ENCODE measurements at places on chromosomes 1 and 21.

- no peak for DNase-seq
Observed at GRCh38 chr1:111756124-111756513, 418 bp downstream of the DDX20 start.

DNA sequence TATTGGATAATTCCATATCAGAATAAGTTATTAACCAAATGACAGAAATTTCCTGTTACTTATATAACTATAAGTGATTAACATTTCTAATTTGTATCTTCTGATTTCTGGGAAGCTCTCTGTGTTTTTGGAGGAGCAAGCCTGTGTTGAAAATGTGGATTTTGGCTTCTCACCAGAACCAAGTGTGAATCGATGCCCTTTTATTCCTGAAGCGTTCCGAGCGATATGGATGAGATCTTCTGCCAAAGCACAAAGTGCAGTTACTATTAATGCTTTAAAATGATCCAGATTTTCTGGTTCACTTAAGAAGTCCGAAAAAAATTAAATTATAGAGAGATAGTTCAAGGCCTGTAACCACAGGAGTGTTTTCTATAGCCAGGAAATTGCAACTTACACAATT is 22.8 kb downstream of the ALG14 start:
- no peak for DNase-seq

- no peak for DNase-seq
Observed at GRCh38 chr1:2504225-2504948, 22.0 kb downstream of the PANK4 start.

- no peak for DNase-seq
Observed at GRCh38 chr1:81827942-81828341, 27.2 kb downstream of the ADGRL2 start.

DNA sequence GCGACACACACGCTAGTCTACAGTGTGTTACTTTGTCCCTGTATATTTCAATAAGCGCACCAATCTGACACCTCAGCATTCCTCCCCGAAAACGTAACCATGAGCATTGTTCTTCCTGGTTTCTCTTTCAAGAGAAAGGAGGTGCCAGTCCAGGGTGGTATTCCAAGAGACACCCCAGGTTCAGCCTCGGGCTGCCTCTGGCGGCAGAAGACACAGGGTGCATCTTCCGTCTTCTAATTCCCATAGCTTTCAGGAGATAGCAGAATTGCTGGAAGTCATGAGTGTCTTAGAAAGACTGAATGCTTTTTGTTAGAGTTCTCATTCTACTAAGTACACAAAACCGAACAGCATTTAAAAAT is 15.9 kb upstream of the RGS8 start:
- DNase-seq, result no peak

- no peak for DNase-seq
Observed at GRCh38 chr1:178086294-178086693, 7.6 kb upstream of the RASAL2 start.

DNA sequence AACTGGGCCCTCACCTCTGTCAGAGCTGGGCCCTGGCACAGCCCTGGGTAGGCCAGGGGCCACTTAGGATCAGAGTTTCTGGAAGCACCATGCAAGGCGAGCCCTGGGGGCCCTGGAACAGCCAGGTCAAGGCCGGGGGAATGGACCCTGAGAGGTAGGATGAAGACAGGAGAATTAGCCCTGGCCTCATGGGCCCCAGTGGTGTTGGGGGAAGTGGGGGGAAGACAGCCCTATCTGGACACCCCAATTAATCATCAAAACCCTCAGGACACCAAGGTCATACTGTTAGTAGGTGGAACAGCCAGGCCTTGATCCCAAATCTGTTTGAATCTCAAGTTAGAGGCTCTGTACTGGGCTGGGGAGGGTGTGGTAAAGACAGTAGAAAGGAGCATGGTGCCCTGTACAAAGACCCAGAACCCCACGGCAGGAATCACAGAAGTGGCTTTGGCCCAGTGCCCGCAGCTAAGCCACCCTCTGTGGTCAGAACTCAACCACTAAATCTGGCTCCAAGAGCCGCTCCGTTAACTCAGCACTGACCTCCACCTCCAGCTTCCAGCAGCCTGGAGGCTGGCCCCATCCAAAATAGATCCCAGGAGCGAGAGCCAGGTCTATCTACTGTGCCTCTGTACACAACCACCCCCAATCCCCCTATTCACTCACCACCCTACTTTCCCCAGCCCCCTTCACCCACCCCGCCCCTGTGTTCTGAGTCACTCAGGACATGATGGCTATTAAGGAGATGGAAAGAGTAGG is 14.0 kb upstream of the TRIM63 start:
- DNase-seq, result no peak

DNA sequence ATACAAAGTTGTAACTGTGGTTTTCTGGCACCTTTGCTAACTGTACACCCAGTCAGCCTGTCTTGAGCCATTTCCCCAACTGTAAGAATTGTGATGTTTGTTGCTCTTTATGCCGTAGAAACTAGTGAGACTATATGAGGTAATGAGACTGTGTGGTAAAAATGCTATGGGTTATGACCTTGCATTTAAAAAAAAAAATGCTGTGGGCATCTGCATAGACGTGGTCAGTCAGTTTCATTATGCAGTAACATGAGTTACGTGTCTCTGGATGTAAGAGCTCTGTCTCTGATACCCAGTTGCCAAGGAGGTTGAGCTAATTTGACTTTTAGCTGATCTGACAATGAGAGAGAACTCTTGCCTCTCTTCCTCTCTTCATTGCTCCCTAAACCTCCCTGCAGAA is 80.6 kb upstream of the LAMC2 start:
- peak; percentile 47 for DNase-seq

DNA sequence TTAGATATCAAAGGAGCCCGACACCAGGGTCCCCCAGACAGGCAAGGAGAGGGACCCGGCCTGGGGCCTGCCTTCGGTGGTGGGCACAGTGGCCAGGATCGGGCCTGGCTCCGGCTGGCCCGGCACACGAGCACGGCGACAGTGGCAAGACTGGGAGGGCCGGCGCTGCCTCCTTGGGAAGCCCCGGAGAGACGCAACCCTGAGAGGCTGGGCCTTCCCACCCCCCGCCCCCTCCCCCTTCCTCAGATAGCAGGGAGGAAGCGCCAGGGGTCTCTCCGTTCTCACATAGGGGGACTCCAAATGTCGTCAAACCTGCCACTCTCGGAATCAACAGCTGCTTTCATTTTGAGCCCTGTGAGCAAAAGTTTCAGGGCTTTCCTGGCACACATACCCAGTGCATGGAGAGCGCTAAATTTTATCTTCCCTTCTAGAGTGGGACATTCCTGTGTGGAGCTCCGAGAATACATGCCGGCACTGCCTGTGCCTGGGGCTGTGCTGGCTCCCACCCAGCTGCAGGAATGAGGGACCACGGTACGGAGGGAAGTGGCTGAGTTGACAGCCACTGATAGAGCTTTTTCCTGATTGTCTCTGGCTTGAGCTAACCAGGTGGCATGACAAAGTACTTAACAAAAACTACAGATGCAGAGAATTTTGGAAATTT is 62.4 kb downstream of the CD247 start:
- DNase-seq, result no peak

DNA sequence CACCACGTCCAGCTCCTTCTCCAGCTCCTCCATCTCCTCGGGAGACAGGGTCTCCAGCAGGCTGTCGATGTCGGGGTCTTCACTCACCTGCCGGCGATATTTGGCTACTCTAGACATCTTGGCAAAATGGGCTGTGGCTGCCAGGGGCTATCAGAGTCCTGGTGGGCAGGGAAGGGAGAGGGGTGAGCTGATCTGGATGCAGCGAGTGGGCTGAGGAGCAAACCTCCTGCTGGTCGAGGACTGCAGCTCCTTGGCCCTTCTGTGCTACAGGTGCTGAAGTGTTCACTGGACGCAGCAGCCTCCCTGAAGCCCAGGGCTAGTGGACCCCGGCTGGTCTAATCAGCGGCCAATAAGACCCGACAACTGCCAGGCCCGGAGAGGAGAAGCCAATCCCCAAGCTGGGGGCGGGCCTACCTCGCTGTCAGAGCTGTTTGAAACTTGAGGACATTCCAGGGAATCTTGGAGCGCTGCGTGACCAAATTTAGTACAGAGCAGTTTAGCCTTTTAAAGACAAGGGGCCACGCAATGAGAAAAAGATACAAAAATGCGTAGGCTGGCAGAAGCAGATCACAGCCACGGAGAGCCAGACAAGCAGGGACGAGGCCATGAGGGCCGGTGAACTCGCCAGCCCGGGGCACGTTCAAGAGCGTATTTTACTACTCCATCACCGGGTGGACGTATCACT is at the start of gene LMOD1:
Gene LMOD1 (minus strand): TSS at position 325 of the 685 bp plus-strand sequence. CDS start 208 bp downstream, at position 117.
- DNase-seq, result peak; percentile 94

DNA sequence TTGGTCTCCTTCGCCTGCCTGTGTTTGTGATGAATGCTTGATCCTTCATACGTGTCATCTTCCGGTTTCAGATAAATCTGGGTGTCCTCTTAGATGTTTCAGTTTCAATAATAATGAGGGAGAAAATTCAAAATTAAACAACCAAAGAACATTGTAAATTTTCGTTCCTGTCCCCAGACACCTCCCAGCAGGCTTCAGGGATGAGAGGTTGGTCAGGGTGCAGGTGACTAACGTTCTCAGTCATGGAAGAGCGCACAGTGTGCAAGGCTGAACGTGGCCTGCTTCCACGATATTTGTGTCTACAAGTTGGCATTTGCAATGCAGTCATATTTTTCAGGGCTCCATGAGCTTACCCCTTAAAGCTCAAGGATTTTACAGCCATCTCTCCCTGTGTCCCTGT is 147.1 kb upstream of the ARHGEF16 start:
- no peak for DNase-seq

- DNase-seq, result no peak
Observed at GRCh38 chr1:183247931-183248330, 61.9 kb downstream of the LAMC2 start.

GRCh38 chr1:67558449-67559193 is 126.4 kb upstream of the GADD45A start:
- DNase-seq, result no peak

- peak; percentile 66 for DNase-seq
Observed at GRCh38 chr1:93874025-93874651, 4.9 kb downstream of the DNTTIP2 start.

- no peak for DNase-seq
Observed at GRCh38 chr1:11340233-11340632, 67.2 kb downstream of the UBIAD1 start.

- DNase-seq, result no peak
Observed at GRCh38 chr1:109492779-109493178, 1.1 kb upstream of the CYB561D1 start.

DNA sequence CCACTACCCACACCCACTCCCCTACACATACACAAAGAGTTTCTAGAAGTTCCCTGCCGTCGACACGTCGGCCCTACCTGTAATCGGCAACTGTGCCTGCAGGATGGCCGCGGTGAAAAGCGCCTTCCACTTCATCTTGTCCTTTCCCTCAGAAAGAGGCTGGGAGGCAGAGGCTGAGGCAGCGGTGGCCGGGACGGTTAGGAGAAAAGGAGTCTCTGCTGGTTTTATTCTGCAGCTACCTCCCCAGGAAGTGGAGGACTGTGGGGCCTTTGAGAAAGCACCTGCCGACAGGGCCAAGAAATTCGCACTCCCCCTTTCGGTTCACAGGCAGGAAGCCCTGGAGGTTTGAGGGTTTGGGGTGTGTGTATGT is at the start of gene CD247:
Gene CD247 (minus strand): TSS at position 199 of the 370 bp plus-strand sequence. CDS start 64 bp downstream, at position 135.
- DNase-seq, result no peak

GRCh38 chr21:31555741-31556191 is 103.7 kb upstream of the SOD1 start:
- DNase-seq, result no peak

GRCh38 chr1:80657044-80657643 is 1143.6 kb upstream of the ADGRL2 start:
- DNase-seq, result no peak

DNA sequence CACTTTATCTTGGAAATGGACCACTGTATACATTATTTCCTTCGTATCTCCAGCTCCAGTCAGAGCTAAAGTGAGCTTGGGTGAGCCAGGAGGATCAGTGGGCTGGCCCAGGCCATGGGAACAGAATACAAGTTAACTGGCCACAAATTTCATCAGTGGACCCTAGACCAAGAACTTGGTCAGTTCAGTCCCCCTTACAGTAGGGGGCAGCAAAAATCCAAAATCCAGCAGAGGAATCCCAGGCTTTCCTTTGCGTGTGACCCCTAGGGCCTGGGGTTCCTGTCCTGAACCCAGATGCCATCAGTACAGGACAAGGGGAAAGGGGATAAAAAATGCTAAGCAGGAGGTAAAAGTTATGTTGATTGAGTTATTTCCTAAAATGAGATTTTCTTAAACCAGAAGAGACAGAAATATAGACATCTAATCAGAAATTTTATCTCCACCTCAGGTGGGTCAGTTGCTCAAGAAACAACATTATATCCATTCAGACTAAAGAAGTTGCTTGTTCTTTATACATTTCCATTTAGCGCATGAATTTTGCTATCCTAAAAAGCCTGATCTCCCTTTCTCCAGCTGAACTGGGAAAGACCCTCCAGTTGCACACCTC is 24.1 kb upstream of the LCE5A start:
- no peak for DNase-seq

GRCh38 chr1:201298396-201299381 is 15.4 kb downstream of the PKP1 start:
- DNase-seq, result no peak

DNA sequence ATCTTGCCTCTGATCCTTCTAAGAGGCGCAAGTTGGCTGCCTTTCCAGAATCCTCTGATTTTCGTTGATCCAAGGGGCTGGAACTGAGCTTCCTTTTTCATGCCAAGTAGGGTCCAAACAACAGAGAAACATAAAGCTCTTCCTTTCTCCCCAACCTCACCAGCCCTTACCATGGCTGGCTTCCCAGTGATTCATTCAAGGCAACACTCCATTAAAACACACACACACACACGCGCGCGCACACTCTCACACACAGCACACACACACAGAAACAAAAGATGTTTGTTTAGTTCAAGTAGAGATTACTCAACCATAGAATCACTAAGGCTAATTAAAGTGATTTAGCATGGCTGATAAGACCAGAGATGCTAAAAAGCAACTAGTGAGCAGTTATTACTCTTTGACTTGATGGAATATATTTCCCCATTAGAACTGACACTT is 13.0 kb upstream of the GUCA2A start:
- DNase-seq, result peak; percentile 88

GRCh38 chr1:193846876-193847604 is 660.6 kb upstream of the B3GALT2 start:
- DNase-seq, result no peak

DNA sequence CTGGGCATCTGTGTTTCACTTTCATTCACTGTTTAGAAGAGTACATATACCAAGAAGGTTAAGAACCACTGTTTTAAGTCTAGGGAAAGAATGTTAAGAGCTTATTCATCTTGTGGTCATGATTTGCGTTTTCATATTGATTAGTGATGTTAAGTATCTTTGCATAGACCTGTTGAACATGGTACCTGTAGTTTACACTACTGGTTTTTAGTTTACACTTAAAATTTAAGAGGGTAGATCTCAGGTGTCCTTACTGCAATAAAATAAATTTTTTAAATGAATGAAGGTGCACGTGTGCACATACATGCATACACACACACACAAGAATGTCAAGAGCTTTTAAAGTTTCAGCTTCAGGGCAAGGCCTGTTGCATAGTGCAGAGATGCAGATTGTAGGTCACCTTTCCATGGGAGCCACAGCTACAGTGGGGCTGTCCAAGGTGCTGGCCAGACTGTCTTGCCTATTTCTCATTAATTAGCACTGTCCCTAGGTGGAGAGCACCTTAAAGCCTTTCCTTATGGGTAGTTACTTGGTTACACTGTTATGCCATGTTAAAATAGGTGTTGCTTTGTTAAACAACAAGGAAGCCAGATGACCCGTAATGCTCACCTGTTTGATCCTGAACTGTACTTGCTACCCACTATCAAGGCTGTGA is 543.0 kb upstream of the DAB1 start:
- DNase-seq, result no peak

GRCh38 chr1:21956720-21957552 is 19.8 kb upstream of the HSPG2 start:
- DNase-seq, result peak; percentile 32

All from AG10803 (cell line).